ENCODE measurements at places on chromosomes 1 and 21.
A peak's percentile ranks its signal among the peaks of the same experiment; 100 is the strongest.

DNA sequence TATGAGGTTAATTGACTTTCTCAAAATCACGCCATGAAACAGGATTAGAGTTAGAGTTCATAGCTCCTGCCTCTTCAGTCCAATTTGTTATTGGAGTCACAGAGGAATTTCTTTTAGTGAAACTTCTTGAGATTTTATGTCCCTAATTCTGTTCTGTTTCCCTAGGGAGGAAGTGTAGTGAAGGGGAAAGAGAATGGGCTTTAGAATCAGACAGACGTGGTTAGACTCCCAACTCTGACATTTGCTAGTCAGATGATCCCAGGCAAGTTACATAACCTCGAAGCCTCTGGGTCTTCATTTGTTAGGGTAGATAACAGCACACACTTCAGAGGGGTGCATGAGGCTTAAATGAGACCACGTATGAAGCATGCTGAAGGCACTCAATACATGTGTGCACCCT, 83.9 kb downstream of the ASTN1 start:
- no peak for DNase-seq

- DNase-seq: no peak
Measured at GRCh38 chr1:26409191-26409807, 1.3 kb upstream of the LIN28A start.

- no peak for DNase-seq
Measured at GRCh38 chr1:172135978-172136610, 284.4 kb upstream of the C1orf105 start.

DNA sequence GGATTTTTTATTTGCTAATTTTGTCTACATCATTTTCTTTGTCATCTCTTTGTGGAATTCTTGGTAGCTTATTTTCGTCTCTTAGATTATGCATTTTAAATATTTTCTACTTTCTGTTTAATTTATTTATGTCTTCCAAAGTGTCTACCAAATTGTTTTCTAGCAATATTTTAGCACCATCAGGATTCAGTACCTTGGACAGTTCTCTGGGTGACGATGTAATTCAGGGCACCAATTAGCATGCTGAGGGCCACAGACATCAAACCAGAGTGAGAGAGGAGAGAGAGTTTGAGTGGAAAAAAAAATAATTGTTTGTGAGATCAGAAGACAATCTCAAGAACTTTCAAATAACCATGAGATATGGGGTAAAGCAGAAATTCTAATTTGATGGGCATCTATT, 169.8 kb upstream of the CXADR start:
- DNase-seq: no peak

DNA sequence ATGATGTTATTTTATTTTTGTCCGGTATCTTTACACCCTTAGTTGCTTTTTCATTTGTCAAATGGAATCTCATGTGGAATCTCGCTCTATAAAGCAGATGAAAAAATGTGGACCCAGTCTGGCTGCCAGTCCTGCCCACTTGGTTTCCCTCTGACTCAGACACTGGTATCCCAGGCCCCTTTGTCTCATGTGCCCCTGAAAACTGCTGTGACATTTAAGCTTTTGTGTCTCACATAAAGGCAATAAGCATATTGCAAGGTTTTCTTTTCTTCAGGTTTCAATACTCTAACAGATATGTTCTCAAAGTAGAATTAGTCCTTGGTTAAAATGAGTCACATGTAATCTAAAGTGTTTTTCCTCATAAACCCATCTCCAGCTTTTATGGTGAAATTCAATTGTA, 183.3 kb downstream of the ST6GALNAC3 start:
- no peak for DNase-seq

- DNase-seq: peak; percentile 12
Measured at GRCh38 chr1:36692465-36693160, 209.9 kb upstream of the CSF3R start.

DNA sequence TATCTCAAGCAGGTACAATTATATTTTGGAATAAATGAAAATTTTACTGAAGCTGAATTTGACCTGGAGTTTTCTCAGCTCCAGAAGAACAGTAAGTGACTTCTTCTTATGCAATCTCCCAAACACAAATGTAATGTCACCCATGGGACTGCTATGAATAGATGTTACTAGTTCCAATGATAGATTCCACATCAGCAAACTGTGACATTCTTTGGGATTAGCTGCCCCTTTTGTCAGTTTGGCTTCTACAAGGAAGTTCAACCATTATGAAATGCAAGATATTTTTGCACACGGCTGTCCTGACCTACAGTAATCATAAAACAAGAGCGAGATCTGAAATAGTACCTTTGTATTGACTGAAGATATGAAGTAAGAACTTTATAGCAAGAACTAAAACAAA, 27.8 kb upstream of the TSNAX start:
- no peak for DNase-seq

DNA sequence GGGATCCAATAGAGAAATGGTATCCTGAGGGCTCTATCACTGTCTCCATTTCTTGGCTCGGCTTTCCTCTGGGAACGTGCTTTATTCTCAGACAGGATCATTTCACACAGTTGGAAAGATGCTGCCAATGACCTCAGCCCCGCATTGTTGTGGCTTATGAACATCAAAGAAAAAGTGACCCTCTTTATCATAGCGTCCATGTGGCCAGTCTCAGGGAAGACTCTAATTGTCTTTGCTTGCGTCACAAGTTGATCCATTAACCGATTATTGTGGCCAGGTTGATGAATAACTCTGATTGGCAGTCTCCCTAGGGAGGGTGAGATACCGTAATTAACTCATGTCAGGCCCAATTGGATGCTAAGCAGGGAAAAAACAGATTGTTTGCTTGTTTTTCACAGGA, 10.4 kb upstream of the TMEM9 start:
- DNase-seq: no peak

DNA sequence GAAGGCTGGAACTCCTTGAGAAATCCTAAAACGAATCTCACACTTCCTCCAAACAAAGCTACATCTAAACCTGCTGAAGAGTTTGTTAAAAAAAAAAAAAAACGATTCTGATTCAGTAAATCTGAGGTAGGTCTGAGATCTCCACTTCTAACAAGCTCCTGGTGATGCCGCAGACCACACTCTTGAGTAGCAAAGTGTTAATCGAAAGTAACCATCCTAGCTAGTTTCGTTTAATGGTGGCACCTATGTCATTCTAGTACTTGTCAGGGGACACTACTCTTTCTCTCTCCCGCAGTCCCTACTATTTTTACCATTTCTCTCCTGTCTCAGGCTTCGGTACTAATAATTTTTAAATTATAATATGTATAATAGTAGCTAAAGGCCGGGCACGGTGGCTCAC, 2.1 kb downstream of the CLCC1 start:
- DNase-seq: no peak

GRCh38 chr1:240956424-240956823, 344.5 kb upstream of the GREM2 start:
- no peak for DNase-seq

DNA sequence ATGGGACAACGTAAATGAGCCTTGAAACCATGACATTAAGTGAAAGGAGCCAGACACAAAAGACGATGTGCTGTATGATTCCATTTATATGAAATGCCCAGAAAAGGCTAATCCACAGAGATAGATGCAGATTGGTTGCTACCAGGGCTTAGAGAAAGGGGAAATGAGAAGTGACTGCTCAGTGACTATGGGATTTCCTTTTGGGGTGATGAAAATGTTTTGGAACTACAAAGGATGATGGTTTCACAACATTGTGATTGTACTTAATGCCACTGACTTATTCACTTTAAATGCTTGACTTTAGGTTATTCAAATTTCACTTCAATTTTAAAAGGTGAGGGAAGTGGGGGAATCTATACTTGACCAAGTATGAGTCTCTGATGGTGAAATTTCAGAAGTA, 414.3 kb downstream of the SETD4 start:
- no peak for DNase-seq

DNA sequence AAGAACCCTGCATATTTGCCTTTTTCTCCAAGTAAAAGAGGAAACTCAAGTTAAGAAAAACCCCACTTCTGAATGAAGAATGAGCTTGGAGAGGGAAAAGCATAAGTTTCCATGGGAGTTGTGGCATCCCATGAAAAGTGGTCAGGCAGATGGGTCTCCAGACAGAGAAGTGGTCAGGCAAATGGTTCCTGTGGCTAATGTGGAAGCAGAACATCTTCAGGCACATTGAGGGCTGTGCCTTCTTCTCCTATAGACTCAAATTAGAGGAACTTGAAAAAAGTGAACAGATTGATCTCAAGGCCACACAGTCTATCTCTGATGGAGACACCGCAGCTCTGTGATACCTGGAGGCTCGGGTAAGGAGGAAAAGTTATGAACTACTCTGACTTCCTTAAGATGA, 55.7 kb upstream of the KIRREL1 start:
- DNase-seq: no peak

DNA sequence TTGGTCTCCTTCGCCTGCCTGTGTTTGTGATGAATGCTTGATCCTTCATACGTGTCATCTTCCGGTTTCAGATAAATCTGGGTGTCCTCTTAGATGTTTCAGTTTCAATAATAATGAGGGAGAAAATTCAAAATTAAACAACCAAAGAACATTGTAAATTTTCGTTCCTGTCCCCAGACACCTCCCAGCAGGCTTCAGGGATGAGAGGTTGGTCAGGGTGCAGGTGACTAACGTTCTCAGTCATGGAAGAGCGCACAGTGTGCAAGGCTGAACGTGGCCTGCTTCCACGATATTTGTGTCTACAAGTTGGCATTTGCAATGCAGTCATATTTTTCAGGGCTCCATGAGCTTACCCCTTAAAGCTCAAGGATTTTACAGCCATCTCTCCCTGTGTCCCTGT, 147.1 kb upstream of the ARHGEF16 start:
- no peak for DNase-seq

DNA sequence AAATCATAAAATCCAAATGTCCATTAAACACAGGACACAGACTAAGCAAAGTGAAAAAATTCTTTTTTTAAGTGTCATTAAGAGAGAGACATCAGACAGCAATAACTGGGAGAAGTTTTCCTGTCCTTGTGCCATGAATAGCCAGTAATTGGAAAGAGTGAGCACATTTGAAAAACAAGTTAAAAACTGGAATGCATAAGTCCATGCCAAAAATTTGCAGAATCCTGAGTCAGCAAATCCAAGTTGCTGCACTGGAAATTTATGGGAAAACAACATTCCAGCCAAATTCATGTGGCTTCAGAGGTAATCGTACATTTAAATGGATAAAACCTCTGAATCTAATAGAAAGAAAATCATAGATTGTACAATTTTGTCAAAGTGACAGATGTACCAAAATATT, 291.4 kb downstream of the LRRC40 start:
- DNase-seq: no peak

DNA sequence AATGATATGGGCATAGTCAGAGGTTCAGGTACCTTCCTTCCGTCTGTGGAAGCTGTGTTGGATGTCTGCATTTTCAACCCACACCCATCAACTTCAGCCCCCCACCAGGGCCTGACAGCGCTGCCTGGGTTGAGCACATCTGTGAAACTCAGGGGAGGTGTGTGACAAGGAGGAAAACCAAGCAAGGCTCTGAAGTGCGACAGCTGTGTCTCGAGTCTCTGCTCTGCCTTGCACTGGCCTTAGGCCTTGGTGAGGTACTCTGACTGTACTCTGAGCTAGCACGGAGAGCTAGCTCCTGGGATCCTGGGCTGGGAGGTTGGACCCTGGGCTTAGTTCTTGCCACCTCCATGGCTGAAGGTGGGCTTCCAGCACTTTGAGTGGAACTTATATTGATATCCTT, 9.1 kb downstream of the VANGL2 start:
- DNase-seq: no peak

DNA sequence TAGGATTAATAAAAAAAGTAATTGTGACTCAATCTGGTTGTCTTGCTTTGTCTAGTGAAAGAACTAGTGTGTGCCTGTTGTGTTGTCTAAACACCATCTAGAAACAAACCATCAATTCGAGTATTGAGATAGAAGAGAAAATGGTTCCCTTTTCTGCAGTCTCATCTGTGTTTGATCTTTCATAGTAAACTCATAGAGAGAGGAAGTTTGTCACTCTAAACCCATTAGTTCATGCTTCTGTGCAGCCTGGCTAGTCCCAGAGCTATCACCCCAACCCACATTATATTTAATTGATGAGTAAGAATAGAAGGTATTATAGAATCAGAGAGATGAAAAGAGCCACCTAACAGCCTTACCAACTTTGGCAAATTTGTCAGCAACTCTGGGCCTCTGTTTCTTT, 99.5 kb downstream of the TGFB2 start:
- DNase-seq: no peak

DNA sequence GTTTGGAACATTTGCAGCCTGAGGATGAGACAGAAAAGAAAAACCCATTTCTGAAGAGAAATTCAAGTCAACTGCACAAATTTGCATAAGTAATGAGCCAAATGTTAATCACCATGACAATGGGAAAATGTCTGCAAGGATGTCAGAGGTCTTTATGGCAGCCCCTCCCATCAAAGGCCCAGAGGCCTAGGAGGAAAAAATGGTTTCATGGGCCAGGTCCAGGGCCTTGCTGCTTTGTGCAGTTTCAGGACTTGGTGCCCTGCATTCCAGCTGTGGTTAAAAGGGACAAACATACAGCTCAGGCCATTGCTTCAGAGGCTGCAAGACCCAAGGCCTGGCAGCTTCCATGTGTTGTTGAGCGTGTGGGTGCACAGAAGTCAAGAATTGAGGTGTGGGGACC, 13.4 kb downstream of the RBM11 start:
- DNase-seq: no peak

DNA sequence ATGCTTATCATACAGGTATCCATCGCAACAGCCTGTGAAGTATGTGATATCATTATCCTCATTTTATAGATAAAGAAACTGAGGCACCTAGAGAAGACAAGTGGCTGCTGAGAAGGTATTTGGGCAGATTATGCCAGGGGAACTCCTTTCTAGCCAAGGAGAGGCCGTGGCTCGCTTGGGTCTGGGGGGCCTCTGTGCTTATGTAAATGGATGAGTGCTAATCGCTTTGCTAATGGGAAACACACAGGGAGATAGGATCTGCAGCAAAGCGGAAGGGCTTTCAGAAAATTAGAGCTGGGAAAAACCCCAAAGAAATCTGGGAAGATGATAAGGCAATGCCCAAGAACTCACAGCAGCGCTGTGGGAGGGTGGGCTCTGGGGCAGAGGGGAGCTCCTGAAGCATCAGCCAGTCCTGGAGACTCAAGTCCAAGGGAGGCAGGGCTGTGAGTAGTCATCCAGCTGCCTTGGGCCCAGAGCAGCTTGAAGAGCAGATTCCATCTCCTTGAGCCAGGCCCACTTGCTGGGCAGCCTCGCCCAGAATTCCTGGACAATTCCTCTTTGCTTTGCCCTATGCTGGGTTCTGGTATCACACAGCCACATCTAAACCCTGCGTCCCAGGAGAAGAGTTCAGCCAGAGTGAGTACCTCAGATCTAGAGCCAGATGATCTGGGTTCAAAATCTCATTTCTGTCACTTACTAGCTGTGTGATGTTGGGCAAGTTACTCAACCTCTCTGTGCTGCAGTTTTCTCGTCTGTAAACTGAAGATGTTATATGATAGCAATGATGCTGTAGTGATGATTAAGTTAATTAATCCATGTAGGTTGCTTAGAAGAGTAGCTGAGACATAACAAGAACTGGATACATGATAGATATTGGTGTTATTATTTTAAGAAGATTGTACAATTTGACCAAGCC, 36.7 kb downstream of the FOXD2 start:
- no peak for DNase-seq
